ENCODE measurements at places on chromosomes 5 and 9.

DNA sequence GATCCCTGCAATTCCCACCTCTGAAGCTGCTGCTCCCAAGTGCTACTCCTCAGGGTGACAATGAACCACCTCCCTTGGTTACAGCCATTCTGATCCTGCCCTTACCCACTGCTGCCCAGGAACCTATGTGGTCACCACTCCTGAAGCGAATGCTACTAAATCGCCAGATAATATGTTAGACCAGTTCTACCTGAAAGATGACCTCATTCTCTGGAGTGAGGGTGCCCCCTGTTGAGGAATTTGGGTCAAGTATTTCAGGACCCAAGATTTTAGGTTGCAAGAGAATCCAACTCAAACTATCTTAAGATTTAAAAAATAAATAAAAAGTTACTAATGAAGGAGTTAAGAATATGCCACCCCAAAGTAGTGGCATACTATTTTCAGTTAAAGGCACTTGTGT lies 5.8 kb upstream of the SNAPC3 start:
- no peak for DNase-seq

- no peak for DNase-seq
Observed at GRCh38 chr5:138737494-138738265, 15.5 kb upstream of the CTNNA1 start.

GRCh38 chr5:175285261-175285660 lies 158.7 kb downstream of the DRD1 start:
- no peak for DNase-seq

GRCh38 chr5:78588507-78588906 lies 60.1 kb downstream of the LHFPL2 start:
- no peak for DNase-seq

DNA sequence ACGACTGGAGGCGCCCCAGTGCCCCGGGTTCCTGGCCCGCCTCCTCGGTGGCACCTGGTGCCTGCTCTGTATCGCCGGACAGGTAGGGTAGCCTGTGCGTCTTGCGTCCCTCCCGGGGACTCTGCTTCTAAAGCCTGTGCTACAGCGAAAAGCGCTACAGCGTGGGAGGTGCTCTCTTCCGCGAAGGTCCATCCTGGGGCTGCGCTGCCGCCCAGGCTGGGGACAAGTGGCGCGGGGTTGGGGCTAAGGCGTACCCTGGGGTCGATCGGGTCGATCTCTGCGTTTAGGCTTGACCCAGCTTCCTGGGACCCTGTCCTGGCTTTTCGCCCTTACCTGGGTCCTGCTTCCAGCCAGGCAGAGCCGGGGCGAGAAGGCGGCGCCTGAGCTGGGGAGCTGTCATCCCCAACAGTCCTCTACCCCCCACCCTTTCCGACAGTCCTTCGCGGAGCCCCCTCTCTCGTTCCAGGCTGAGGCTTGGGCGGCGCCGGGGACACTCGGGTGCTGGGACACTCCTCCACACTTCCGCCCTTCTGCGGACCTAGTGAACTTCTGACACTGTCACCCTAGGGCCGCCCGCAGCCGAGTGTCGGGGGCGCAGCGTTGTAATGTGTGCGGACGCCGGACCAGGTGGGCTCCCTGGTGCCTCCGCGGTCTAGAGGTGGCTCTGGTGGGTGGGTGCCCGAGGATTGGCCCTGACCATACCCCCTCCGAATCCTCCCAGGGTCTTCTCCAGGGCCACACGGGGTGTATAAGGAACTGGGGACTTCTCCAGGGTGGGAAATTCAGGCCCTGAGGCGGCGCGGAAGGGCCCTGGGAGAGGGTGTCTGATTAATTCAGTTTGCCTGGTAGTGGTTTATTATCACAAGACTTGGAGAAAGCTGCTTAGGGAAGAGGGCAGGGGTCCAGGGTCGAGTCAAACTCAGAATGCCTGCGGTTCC lies 328.2 kb downstream of the SH3GL2 start:
- no peak for DNase-seq

All from NCI-H1930 (cell line).